ENCODE measurements at places on chromosomes 4 and X.

GRCh38 chr4:7827566-7827965 lies 112.1 kb downstream of the AFAP1 start:
- no peak for DNase-seq

DNA sequence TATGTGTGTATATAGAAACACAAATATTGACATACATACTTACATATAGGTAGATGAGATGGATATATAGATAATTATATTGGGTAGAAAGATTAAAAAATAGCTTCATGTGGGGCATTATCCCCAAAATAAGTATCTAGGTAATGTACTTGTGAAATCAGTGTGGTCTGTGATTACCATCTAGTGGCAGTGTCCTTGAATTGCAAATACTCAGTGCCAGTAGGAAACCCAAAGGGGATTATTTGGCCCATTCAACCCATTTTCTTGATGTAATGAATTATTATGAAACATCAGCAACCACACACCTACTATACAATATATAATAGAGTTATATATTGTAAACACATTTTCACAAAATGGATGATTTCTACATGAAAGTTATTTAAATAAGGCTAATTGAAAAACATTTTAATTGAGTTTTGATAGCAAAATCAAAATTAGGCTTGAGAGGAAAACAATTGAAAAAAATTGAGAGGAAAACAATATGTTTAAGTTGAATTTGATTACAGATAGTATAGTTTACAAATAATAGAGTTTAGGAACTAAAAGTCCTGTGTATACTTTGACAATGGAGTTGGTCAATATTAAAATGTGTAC lies 389.4 kb downstream of the GALNTL6 start:
- no peak for DNase-seq

DNA sequence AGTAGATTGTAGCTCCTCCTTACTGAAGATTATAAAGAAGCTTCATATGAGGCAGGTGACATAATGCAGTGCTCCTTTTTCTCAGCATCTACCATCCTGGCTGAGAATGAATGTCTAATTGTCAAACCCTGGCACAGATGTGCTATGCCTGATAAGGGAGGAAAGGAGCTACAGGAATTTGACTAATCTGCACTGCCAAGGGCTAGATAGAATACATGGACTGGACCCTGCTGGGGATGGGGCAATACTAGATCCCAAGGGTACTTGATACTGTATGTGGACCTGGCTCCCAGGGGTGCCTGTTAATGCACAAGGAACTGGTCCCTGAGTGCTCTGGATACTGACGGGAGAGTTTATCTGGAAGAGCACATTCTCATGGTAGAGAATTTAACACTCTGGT lies 362.2 kb upstream of the EMCN start:
- no peak for DNase-seq

GRCh38 chrX:30153881-30154260 lies 61.5 kb upstream of the MAGEB2 start:
- DNase-seq, result no peak

- DNase-seq, result no peak
These were observed 97.1 kb downstream of the NFKB1 start for GRCh38 chr4:102598086-102598761.
